Breast epithelium (tissue), 4 donors: ENCODE measurements at places on chromosomes 2 and 18. TPM values are rescaled to one million over a fixed set of nuclear protein-coding genes. Genes with fewer than 3 reads are reported as not detected.

The AQP12B gene
- not detected for total RNA-seq

The HSPE1 gene
- 124 TPM for total RNA-seq

The LIMS1 gene
- 123 TPM for total RNA-seq

The CD8A gene
- 3.2 TPM for total RNA-seq
